ENCODE measurements at places on chromosomes 2 and 18. TPM values are rescaled to one million over a fixed set of nuclear protein-coding genes. Genes with fewer than 3 reads are reported as not detected.

Gene PRSS56
- total RNA-seq, result not detected

Gene FRZB
- not detected for total RNA-seq

Gene TCF7L1
- 0.33 TPM for total RNA-seq

Gene CDH19
- total RNA-seq, result not detected

Gene ATOH8
- total RNA-seq, result 0.39 TPM

Gene FZD7
- total RNA-seq, result 44.0 TPM

Gene OSBPL1A
- 33.9 TPM for total RNA-seq

Gene SERPINB11
- not detected for total RNA-seq

Gene RAB12
- total RNA-seq, result 60.9 TPM

Gene PKDCC
- 1.1 TPM for total RNA-seq

Gene FAM237A
- not detected for total RNA-seq

Gene KCNJ13
- total RNA-seq, result 7.5 TPM

Gene WNT10A
- 0.11 TPM for total RNA-seq

Gene NR4A2
- total RNA-seq, result 0.43 TPM

Gene GLI2
- 0.39 TPM for total RNA-seq

Gene C2orf78
- total RNA-seq, result not detected

Gene KIAA2012
- under 0.01 TPM for total RNA-seq

Gene LINC00305
- not detected for total RNA-seq

Gene GALR1
- not detected for total RNA-seq

Gene FAM117B
- total RNA-seq, result 2.0 TPM

Gene LRRTM1
- under 0.01 TPM for total RNA-seq

Gene ANXA4
- 113 TPM for total RNA-seq

Gene LBX2
- 1.8 TPM for total RNA-seq

Gene REG3G
- total RNA-seq, result not detected

Gene SLC16A14
- total RNA-seq, result 0.11 TPM

Gene SIX3
- total RNA-seq, result not detected

Gene RESP18
- total RNA-seq, result not detected

Gene MROH2A
- not detected for total RNA-seq

Gene DNAJC5G
- not detected for total RNA-seq

Gene CCDC148
- not detected for total RNA-seq

Gene CCDC68
- total RNA-seq, result 0.43 TPM

Gene KIF3C
- total RNA-seq, result 18.1 TPM

Gene LCT
- total RNA-seq, result not detected

Gene EMILIN1
- total RNA-seq, result 5.2 TPM

Gene IL37
- not detected for total RNA-seq

Gene OLA1
- 64.0 TPM for total RNA-seq

Gene DSG3
- total RNA-seq, result 32.2 TPM

Gene MAP3K19
- total RNA-seq, result not detected

Gene LIMS1
- total RNA-seq, result 82.7 TPM

Data from placental epithelial cell (primary cell).